ENCODE measurements at places on chromosomes 1 and 21. TPM values are rescaled to one million over a fixed set of nuclear protein-coding genes. Genes with fewer than 3 reads are reported as not detected.

Gene HFM1
- total RNA-seq = 0.53 TPM

Gene OR2T2
- not detected for total RNA-seq

Gene DENND2C
- 3.2 TPM for total RNA-seq

Gene PRAMEF7
- not detected for total RNA-seq

Gene RABIF
- 11.1 TPM for total RNA-seq

Gene SHISAL2A
- total RNA-seq = not detected

Gene RAB4A
- total RNA-seq = 55.0 TPM

Gene PLEKHN1
- 2.4 TPM for total RNA-seq

Gene SPATA17
- 1.6 TPM for total RNA-seq

Gene AADACL4
- not detected for total RNA-seq

Gene TEX38
- not detected for total RNA-seq

Gene OXCT2
- 0.36 TPM for total RNA-seq

Gene RNF186
- not detected for total RNA-seq

Gene CAP1
- 930 TPM for total RNA-seq

Gene TMEM81
- 4.8 TPM for total RNA-seq

Gene FAM89A
- 9.6 TPM for total RNA-seq

Gene TOR1AIP2
- 141 TPM for total RNA-seq

Gene DMBX1
- 0.07 TPM for total RNA-seq

Gene IVL
- total RNA-seq = 0.16 TPM

Gene MINDY1
- total RNA-seq = 8.8 TPM

Gene RHCE
- 0.75 TPM for total RNA-seq

Gene MCOLN3
- total RNA-seq = 0.75 TPM

Gene BEST4
- total RNA-seq = 0.26 TPM

Gene ABCD3
- total RNA-seq = 41.6 TPM

Gene DNAI4
- 6.9 TPM for total RNA-seq

Gene NBPF6
- total RNA-seq = not detected

Gene CYP4A22
- total RNA-seq = not detected

Gene RSBN1
- total RNA-seq = 10.8 TPM

Gene FRRS1
- total RNA-seq = 4.5 TPM

Gene KIF26B
- total RNA-seq = 6.8 TPM

All from astrocyte (in vitro differentiated cells and primary cell).